ENCODE measurements at places on chromosomes 1 and 21.
A peak's percentile ranks its signal among the peaks of the same experiment; 100 is the strongest.

DNA sequence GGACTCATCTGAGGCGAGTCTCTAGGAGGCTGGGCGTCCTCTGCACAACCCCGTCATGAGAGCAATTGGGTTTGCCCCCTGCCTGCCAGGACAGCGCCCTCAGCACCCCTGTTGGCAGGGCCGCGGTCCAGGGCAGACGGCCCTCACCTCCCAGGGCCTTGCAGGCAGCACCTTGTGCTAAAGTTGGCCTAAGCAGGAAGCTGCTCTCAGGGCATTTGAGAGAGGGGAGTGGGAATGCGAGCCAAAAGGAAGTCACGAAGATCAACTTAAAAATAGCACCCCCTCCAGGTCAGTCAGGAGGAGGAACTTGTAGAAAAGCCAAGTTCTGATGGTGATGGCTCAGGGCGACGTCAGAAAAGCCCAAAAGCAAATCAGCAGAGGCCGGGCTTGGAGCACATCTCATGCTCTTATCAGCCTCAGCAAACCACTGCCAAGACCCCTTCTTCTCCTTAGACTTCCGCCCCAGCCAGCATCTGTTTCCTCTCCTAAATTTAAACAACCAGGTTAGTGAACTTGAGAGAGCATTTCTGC is 12.6 kb upstream of the ADORA3 start:
- DNase-seq, result peak; percentile 37

GRCh38 chr21:38202811-38203210 is 54.0 kb upstream of the KCNJ15 start:
- DNase-seq, result no peak

DNA sequence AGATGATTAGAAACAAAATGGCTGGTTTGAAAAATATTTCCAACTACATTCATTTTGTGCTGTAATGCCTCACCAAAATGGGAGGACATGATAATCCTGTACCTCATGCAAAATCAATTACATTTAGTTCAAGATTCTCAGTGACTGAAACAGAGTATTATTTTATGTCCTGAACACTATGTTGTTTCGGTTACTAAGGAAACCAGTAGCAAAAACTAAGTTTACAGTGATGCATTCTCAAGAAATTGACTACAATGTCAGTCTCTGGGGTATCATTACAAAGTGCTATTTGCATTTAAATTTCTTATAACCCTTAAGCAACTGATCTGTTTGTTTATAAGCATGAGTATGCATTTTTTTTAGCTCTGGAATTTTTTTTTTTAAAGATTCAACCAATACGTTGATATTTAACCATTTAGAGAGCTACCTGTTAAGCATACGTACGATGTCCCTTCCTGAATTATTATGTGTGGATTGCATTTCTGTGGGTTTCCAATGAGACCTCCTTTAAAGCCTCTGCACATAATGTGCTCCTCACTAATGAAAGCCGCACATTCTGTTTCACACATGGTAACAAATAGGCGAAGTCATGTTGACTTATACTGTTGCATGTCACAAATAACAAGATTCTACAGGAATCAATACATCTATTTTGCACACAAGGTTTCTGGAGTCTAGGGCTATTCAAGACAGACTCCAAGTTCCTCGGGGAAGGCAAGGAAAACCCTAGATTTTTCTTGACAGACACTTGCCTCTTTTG is 1035.7 kb downstream of the ADGRL2 start:
- no peak for DNase-seq

GRCh38 chr1:160541622-160542302 is 18.7 kb upstream of the SLAMF6 start:
- DNase-seq, result no peak

DNA sequence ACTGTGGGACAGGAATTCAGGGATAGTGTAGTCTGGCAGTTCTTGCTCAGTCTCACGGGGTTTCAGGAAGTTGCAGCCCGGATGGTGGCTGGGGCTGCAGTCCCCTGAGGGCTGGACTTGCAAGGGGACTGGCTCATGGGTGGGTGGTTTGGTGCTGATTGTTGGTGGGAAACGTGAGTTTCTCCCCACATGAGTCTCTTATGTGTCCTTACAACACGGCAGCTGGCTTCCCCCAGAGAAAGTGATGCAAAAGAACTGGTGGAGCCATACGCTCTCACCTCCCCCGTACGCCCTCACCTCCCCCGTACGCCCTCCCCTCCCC is 64.9 kb downstream of the EVA1C start:
- no peak for DNase-seq

DNA sequence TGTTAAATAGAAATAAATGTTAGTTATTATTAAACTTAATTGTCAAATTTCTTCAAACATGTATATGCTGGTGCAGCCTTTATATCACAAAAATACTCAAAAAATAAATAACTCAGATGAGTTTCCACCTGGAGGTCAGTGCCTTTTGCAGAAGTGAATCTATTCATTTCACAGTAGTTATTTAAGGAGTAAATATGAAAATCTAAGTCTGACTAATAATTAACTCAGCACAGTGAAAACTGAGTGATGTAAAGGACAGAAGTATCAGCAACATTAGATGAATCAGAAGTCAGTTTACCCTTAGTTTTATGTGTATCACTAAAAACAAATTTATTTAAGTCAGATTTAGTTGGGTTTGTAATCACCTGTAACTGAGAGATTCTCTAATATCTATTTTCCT is 2135.4 kb downstream of the MRPL39 start:
- DNase-seq, result no peak

- DNase-seq, result no peak
These were observed 103.0 kb downstream of the LAMC2 start for GRCh38 chr1:183289051-183289496.

GRCh38 chr1:184242507-184242943 is 144.3 kb upstream of the C1orf21 start:
- no peak for DNase-seq

- no peak for DNase-seq
These were observed 123.6 kb downstream of the DSCAM start for GRCh38 chr21:40723317-40723716.

- no peak for DNase-seq
These were observed 4.2 kb downstream of the LY9 start for GRCh38 chr1:160800142-160800541.

GRCh38 chr21:45013260-45013841 is 61.0 kb upstream of the ADARB1 start:
- DNase-seq, result no peak

DNA sequence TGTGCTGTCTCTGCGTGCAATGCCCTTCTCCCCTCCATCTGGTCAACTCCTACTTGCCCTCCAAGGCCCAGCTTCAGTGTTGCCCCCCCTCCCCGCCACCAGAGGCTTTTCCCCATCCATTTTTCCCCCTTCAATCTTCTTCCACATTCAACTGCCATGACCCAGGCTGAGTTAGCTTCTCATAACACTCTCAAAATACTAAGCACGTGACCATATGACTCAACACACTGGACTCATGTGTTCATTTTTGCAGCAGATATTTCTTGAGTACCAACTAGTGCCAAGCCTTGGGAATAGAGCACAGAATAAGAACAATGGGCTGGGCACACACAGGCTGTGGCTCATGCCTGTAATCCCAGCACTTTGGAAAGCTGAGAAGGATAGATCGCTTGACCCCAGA is 132.1 kb downstream of the IGSF21 start:
- no peak for DNase-seq

GRCh38 chr1:37930246-37931101 is 16.4 kb downstream of the INPP5B start:
- no peak for DNase-seq

DNA sequence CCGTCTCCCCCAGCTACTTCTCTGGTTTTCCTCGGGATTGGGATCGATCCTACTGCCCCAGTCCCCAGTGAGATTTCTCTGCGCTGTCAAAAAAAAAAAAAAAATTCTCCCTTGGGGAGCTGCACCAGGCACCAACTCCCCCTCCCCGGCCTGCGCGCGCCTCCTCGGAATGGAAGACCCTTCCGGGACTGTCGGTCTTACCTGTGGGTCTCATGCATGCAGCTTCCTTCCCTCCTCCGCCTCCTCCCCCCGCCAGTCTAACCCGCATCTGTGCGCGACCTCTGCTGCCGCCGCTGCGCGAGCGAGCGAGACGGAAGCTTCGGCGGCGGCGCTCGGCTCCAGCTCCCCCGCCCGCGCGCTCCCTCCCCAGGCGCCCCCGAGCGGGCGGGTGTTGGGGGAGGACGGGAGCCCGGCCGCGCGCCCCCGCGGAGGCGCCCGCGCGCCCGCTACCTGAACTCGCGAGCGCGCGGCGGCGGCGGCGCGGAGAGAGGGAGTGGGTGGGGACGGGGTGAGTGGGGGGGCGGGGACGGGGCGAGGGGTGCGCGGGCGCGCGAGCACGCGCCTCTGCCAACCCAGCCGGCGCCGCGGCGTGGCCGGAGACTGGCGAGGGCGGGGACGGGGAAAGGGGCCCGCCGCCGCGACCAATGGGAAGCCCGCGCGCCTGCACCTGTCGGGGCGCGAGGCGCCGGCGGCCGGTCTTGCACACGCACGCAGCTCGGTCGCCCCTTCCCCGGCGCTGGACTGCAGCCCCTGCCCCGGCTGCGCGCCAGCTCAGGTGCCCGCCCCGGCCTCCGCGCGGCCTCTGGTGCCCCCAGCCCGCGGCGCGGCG is at the start of gene SUSD4:
SUSD4 (minus strand) TSS at position 321 of the 829 bp plus-strand sequence. CDS start 751 bp downstream, outside the sequence.
- DNase-seq, result peak; percentile 55

DNA sequence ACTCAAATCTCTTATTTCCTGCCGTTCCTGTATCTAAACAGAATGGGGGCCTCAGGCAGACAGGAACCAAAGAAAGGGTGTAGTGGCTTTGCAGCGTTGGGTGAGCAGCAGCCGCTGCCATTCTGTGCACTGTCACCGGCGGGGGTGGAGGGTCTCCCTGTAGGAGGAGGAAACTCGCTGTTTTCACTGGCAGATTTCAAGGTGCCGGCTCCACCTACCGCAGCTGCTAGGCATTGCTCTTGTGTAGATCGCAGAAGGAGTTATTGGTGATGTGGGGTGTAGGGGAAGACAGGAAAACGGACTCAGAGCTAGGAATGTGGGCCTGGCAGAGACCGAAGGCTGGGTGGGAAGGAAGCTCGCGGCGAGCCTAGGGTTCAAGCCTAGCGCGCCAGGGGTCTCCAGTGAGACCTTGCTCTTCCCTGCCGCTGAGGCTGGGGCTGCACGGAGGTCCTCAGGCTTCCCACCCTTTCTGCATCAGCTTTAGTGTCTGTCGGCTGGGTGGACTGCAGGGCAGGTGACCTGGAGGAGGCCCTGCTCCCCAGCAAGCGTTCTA is 20.8 kb downstream of the ATP5PO start:
- peak; percentile 81 for DNase-seq

DNA sequence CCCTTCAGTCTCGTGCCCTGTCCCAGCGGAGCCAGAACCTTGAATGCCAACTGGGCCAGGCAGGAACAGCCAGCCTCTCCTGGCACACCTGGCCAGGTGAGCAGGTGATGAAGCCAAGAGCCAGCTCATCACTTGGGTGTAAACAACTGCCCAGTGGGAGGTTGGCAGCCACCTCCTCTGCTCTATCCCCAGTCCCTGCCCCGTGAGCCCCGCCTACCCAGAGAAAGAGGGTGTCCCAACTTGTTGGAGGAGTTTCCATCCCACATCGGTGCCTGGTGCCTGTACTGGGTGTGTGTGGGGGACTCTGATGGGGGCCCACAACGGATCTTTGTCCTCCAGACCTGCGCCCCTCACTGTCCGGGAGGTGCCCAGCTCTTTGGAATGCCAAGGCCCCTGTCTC is 17.8 kb upstream of the FAM131C start:
- no peak for DNase-seq

GRCh38 chr1:234262754-234263105 is 110.5 kb upstream of the COA6 start:
- no peak for DNase-seq

GRCh38 chr1:28983509-28984310 is 69.3 kb downstream of the EPB41 start:
- no peak for DNase-seq

GRCh38 chr1:30345491-30346130 is 377.8 kb downstream of the MATN1 start:
- no peak for DNase-seq

GRCh38 chr1:214310010-214310409 is 29.1 kb downstream of the SMYD2 start:
- DNase-seq, result no peak

DNA sequence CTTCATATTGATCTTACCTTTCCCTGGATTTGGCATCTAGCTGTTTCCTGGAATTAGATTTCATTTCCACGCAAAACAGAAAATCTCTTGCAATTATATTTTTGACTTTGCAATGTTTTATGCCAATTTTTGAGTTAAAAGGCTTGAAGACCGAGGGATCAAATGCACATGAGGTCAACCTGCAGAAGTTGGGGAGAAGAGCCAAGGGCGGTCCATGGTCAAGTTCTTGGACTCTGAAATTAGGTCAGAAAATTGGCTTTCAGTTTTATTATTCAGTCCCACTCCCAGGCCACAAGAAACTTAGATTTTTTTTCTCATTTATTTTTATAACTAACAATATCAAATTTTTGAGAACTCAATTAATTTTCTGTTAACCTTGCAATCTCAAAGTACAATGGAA is 499.1 kb upstream of the USP24 start:
- DNase-seq, result no peak

GRCh38 chr1:151540021-151540981 is at the start of gene TUFT1:
TSS of gene TUFT1 (plus strand) at chr1:151540309. CDS start at chr1:151540367, 58 bp downstream.
- peak; percentile 92 for DNase-seq

- no peak for DNase-seq
These were observed 121.6 kb upstream of the IRF2BP2 start for GRCh38 chr1:234731569-234732085.

- peak; percentile 60 for DNase-seq
These were observed 20.6 kb downstream of the ESPN start for GRCh38 chr1:6445062-6445763.

- DNase-seq, result no peak
These were observed 121.9 kb downstream of the CRYAA start for GRCh38 chr21:43290421-43291346.

DNA sequence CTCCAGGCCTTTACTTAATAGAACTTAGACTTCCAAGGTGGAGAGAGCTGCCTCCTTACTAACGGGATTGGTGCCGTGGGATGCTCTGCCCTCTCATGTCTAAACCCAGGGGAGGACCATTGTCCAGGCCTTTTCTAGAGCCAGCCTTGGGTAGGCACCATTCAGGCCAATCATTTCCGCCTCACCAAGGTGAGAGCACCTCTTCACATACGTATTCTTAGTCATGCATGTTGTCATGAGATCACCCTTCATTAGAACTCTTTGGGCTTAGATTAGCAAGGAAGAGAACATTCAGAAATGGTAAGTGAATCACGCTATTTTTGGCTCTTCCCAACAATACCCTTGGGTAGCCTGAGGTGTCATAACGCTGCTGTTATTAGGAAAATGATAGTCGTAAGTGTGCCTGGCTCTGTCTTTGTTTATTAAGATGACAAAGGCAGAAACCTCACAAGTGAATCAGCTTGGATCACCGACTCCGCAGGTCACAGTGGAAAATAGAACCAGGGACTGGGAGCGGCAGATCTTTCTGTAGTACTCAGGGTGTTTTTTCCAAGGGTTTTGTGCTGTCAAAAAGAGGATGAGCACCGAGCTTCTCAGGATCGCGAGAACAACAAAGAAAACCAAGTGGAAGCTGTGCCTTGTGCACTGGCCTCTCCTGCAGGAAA is 55.0 kb downstream of the HUNK start:
- no peak for DNase-seq

DNA sequence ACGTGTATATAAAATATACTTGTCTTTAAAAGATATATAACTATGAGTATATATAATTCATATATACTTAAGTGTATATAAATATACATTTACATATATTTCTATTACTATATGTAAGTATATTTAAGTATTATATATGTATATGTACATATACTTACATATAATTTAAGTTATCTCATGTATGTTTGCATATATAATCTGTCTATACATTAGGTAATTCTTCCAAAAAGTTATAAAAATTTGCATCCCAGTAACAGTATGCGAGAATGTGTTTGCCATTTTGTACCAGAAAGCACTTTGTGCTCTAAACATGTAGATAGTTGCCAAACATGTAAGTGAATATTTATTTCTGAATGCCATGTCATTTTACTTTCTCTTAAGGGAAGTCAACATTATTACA is at the start of gene OR2AK2:
OR2AK2 (plus strand) TSS at position 301 of the 400 bp plus-strand sequence. CDS start 144 bp downstream, outside the sequence.
- DNase-seq, result no peak
